ENCODE measurements at places on chromosomes 7 and 10. TPM values are rescaled to one million over a fixed set of nuclear protein-coding genes. Genes with fewer than 3 reads are reported as not detected.

DNA sequence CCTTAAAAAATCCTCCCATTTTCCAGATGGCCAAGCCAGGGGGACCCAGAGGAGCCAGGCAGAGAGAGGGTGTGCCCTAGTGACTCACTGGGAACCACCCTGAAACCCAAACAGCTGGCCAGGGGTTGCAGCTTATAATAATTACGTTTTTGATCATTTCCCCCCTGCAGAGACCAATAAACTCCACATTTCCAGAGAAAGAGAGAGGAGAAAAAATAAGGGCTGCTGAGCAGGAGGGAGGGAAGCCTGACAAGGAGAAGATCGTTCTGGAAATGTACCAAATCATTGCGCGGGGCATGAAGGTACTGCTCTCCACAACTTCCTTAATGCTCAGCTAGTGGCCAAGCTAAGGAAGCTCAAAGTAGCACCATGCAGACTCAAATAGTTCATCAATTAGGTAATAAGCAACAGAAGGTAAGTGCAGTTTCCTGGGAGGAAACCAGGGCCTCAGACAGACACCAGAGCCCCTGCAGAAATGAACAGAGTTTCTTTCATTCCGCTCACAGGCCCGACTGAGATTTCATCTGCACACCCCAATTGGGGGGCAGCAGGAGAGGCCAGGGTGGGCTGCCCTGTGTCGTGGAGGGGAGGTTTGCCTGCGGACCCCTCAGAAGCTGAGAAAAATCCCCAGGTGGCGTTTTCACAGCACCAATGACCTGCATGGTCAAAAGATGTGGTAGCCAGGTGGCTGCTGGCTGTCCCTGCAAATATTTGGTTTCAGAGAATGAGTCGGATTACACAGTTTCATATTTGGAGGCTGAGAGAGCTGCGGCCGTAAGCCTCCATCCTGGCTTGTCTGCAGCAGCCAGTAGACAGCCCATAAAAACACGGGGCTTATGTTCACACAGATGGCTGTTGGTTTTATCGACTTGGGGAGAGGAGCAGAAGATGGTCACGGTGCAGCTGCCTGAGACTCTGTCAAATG is 153.2 kb upstream of the LYZL2 start:
- DNase-seq = no peak

DNA sequence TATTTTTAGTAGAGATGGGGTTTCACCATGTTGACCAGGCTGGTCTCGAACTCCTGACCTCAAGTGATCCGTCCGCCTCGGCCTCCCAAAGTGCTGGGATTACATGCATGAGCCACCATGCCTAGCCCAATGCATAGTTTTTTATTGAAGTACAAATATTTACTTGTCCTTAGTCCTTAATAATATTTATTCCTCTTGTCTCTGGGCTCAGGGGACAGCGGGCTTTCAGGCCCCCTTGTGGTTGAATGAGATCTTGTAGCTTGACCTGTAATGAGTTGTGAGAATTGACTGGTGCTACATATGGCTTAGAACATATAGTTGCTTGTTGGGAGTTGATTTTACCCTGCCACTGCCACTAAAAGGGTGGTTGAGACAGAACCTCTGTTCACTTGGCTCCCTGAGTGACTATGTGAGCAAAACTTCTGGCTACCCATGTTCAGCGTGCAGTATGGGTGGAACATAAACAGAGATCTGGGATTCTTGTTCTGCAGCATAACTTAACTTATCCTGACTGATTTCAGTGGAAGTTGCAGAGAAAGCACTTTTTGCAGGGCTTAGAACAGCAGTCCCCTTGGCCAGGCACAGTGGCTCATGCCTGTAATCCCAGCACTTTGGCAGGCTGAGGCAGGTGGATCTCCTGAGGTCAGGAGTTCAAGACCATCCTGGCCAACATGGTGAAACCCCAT is 14.9 kb downstream of the CCL26 start:
- DNase-seq = no peak

DNA sequence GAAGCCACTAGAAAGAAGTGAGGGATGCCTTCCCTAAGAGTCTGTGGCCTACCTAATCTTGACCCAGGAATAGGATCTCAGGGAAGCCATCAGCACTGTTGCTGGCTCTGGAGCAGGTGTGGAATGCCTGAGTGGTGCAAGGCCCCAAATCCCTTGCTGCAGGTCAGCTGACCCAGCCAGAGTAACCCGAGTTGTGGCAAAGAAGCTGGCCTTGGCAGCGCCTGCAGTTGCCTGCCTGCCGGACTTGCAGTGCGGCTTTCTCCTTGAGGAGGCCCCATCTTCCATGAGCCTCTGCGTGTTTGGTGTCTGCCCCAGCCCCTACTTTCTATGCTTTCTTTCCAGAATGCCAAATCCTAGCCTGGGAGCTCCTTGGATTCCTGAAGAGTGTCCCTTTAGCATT is 5.8 kb downstream of the KIAA1217 start:
- DNase-seq = no peak

DNA sequence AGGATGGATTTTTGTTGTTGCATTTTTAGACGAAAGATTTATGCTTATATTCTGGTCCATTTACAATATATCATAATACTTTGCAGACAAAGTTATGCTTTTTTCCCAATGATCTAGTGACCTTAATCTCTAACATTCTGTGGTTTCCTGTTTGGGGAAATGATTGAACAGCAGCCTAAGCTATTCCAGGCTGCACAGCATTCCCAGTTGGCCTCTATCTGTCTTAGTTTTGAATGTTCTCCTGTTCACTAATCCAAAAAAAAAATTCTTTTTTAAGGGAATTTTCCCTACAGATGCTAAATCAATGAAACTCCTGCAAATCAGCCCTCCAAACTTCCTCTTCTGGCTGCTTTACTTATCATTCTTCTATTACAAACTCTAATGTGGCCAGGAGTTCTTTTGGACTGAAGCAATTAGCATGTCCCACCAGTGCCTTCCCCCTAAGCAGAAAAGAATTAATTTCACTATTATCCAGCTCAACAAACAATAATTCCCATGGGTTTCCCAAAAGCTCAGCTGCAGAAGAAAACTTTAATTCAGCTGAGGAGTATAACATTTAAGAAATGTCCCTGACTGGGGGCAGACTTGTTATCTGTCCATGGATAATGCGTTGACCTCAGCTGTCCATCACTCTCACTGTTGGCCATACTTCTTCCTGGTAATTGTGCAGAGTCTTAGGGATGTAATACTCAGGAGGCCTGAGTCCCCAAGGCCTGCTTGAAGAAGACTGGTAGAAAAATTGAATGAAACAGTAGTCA is 81.9 kb upstream of the TRIL start:
- DNase-seq = no peak

DNA sequence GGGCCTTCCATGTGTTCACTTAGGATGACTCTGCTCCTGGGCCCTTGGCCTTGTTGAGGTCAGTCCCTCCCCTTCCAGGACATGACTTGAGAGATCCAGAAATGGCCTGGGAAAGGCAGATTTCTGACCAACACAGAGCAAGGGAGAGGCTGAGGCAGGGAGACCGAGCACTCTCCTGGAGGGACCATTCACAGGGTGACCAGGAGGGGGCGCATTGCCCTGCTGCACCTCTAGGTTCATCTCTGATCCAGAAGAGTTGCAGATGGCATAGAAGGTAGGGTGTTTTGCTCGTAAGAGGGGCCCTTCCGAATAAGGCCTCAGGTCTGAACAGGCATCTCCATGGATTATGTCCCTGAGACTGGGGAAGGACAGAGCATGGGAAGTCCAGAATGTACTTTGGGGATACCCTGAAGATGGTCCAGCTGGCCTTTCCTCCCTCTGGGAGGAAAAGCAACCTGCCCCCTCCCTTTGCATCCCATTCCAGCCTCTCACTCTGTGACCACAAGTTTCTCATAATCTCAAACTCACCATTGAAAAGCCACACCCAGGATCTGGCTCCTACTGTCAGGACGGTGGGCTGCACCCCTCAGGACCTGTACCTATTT is 6.6 kb downstream of the DMBT1 start:
- DNase-seq = peak; percentile 56

The NOLC1 gene
- 101 TPM for total RNA-seq

GRCh38 chr7:64685741-64686140 is 19.8 kb downstream of the ZNF107 start:
- DNase-seq = no peak

- DNase-seq = no peak
Observed at GRCh38 chr10:128505346-128505745, 379.1 kb upstream of the MKI67 start.

DNA sequence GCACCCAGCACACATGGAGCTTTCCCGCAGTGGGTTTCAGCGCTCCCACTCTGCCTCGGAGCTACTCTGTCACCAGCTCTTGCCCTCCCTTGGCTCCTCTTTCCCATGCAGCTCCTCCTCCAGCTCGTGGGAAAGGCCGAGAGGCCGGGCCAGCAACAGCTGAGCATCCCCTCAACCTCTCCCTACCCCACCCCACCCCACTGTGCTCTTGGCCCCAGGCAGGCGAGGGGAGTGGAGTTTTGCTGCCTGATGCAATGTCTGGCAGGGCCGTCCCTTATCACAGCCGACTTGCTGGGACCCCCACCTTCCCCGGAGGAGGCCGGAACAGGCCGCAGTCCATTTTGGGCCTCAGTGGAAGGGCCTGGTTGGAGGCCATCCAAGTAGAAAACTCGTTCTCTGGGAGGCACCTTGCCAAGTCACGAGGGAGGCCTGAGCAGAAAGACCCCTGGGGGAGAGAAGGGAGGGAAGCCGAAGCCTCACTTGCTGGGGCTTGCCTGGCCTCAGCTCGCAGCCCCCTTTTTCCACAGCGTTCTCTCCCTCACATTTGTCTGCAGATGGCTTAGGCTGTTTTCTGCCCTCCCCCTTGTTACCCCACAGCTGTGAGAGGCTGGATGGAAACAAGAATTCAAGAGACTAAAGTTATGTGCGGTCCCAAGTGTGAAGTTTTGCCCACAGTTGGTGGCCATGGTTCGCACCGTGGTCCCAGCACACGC is 35.3 kb downstream of the CHST3 start:
- DNase-seq = no peak

- DNase-seq = peak; percentile 64
Observed at GRCh38 chr10:5975641-5976473, 1.5 kb downstream of the IL15RA start.

The AFAP1L2 gene
- 2.7 TPM for total RNA-seq

The ARHGEF5 gene
- 13.3 TPM for total RNA-seq

DNA sequence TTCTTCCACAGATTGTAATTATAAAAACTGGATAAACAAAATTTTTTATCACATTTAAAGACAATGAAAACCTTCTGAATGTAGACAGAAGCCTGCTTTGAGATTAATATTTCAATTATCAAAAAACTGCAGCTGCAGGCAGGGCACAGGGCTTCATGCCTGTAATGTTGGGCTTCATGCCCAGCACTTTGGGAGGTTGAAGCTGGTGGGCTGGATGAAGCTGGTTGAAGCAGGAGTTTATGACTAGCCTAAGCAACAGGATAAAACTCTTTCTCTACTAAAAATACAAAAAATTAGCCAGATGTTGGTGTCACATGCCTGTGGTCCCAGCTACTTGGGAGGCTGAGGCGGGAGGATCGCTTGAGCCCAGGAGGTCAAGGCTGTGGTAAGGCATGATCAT is 41.2 kb downstream of the PDZD8 start:
- no peak for DNase-seq

The FKBP6 gene
- total RNA-seq = not detected

DNA sequence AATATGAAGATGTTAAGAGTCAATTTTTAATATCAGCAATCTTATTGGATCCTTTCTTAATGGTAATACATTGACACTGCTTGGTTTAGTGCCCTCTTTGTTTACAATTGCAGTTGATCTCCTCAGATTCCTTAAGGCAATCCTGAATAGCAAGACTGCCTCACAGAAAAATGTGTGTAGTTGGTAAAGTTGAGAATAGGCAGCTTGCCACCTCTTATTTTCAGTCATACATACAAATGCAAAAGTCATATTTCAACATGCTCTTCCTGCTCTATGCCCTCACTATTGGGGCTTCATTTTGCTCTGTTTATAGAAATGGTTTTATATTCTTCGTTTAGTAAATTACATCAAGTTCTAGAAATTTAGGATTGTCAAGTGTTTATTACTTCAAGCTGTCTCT is 661.1 kb upstream of the ANKRD30A start:
- DNase-seq = no peak

DNA sequence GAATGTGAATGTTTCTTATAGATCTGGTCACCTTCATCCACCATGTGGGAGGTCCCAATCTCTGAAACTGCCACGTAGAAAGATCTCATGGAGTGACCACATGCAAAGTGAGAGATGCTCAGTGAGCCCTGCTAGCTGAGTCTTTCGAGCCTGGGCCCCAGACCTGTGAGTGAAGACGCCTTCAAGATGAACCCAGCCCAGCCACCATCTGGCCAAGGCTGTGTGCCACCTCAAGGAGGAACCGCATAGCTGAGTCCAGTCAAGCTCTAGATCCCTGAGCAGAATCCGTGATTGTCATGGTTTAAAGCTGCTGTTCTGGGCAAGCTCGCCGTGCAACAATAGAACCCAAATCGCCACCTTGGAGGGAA is 20.2 kb upstream of the PPIF start:
- DNase-seq = no peak

DNA sequence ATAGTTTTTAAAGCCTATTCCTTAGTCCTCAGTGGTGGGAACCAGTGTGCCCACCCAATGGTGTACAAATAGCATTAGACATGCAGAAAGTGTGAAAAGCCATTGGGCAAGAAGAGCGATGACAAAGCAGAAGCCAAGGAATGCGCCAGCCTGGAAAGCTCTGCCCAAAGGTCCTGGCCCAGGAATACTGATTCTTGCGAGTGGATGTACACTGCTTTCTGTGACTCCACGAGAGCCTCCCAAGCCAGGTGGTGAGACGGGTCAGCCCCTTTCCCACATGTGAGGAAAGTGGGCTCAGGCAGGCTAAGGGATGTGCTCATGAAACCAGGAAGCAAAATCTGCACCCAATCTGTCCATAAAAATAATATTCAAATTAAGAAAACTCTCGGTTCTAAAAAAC is 106.6 kb downstream of the ADCY1 start:
- no peak for DNase-seq

GRCh38 chr10:124305984-124306383 is 112.7 kb downstream of the OAT start:
- DNase-seq = no peak

GRCh38 chr7:37145682-37146081 is 303.0 kb downstream of the ELMO1 start:
- no peak for DNase-seq

DNA sequence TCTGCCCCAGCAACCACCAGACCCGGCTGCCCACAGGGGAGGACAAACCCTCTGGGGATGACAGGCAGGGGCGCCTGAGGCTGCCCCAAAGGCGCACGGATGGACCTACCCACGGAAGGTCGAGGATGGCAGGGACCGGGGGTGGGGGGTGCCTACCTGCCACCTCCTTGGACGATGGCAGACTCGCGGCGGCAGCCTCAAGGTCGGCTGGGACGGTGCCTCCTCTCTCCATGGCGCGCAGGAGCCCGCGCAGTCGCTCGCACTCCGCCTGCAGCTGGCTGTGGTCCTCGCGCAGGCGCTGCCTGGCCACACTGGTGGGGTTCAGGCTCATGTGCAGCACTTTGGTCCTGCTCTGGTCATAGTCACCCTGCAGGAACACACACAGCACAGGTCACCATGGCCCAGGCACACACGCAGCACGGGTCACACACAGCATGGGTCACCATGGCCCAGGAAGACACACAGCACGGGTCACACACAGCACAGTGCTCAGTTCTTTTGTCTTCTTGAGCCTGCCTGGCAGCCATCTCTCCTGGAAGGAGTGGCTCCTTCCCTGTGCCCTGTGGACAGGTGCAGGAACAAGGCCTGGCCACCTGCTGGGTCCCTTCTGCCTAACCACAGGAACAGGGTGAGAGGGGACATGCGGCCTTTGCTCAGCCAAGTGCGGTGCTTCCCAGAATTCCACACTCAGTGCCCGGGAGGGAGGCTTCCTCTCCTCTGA is 266.6 kb downstream of the ELFN1 start:
- DNase-seq = no peak

All from activated naive CD4-positive, alpha-beta T cell treated with anti-CD3 and anti-CD28 coated beads, Interleukin-2, amount 50 U/mL, for 72 hours (primary cell).